ENCODE measurements at places on chromosomes 2 and 18.

GRCh38 chr2:397926-398325 is 110.0 kb upstream of the ALKAL2 start:
- DNase-seq = no peak
- H3K27me3 ChIP-seq = peaks cover 2% of the 10 kb centered on the region
- no peak overlapping the region for H3K4me3 ChIP-seq
- H3K36me3 ChIP-seq = no peaks in the 10 kb centered on the region
- H3K4me1 ChIP-seq = peaks cover 30% of the 10 kb centered on the region
- H3K27ac ChIP-seq = no peak overlapping the region

GRCh38 chr2:39435741-39436591 is 1.1 kb downstream of the MAP4K3 start:
- H3K36me3 ChIP-seq = no peaks in the 10 kb centered on the region
- H3K4me3 ChIP-seq = peak overlapping the region; percentile 94
- peaks cover 6% of the 10 kb centered on the region for H3K4me1 ChIP-seq
- no peaks in the 10 kb centered on the region for H3K27me3 ChIP-seq
- peak; percentile 51 for DNase-seq

DNA sequence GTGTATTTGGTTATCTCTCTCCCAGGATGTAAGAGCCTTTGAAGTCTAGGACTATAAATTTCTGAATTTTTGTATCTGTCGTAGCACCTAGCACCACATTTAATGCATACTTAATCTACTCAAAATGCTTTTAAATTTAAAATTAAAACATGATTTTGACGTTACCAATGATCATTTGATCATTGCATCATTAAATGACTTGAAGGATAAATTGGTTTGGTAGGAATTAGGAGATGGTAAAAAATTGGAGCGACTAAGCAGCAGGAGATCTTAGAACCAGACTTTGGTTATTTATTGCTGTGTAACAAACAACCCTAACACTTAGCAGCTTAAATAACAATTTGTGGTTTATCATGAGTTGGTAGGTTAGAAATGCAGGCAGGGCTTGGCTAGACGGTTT is 84.9 kb downstream of the MYO3B start:
- no peaks in the 10 kb centered on the region for H3K27me3 ChIP-seq
- no peaks in the 10 kb centered on the region for H3K4me1 ChIP-seq
- H3K27ac ChIP-seq = no peak overlapping the region
- no peaks in the 10 kb centered on the region for H3K36me3 ChIP-seq
- no peak overlapping the region for H3K4me3 ChIP-seq

DNA sequence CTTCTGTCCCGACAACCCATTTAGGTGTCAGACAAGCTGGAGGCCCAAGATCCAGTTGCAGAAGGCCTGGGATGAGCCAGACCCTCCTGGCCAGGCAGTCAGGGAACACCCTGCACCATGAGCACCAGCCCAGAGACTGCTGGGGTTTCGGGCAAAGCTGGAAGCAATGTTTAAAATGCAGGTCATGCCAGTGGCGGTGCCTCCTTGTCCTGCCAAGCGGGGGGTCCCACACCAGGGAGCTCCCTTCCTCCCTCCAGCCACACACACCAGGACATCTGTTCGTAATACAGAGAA is 230.2 kb downstream of the ATAD2B start:
- H3K4me1 ChIP-seq = peaks cover 5% of the 10 kb centered on the region
- no peak for DNase-seq
- no peak overlapping the region for H3K4me3 ChIP-seq
- no peaks in the 10 kb centered on the region for H3K27me3 ChIP-seq
- H3K36me3 ChIP-seq = peaks cover 58% of the 10 kb centered on the region

- peak; percentile 41 for DNase-seq
- H3K4me3 ChIP-seq = peak overlapping the region; percentile 75
- no peaks in the 10 kb centered on the region for H3K36me3 ChIP-seq
- H3K4me1 ChIP-seq = peaks cover 11% of the 10 kb centered on the region
Measured at GRCh38 chr2:111898703-111899514, 502 bp downstream of the MERTK start.

GRCh38 chr18:12948050-12948804 is 416 bp downstream of the SEH1L start:
- peak overlapping the region; percentile 90 for H3K4me3 ChIP-seq
- peak; percentile 95 for DNase-seq
- no peaks in the 10 kb centered on the region for H3K27me3 ChIP-seq
- H3K27ac ChIP-seq = peak overlapping the region; percentile 91

DNA sequence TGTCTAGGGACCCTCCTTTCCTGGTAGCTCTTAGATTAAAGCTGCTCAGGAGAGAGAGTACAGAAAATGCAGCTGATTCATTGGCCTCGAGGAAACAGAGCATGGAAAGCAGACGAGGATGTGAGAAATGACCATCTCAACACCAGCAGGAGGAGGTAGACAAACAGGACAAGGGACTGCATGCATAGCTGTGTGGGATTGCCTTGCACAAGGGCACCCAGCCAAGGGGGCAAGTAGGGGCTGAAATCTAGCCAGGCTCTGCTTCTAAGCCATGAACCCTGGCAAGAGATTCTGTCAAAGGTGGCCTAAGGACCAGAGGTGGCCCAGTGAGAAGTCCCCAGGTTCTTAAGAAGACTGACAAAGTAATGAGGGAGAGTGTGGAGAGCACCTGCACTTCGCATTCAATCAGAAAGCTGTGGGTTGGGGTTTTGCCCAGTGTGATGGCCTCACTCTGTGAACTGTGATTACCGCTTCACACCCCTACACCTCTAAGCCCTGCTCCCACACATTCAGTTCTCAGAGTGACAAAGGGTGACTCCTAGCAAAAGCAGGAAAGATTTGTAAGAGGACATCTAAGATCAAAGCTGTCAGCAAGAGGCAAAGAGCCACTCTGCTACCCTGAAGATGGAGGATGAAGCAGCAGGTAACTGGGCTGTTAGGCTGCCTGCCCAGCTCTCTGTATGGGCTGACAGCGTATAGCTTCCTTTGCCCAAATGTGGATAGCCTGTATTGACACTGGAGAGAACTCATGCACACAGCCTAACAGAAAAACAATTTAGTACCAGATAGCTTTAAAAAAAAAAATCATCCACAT is 151.3 kb upstream of the PELI1 start:
- H3K4me3 ChIP-seq = no peak overlapping the region
- DNase-seq = no peak
- H3K27me3 ChIP-seq = no peaks in the 10 kb centered on the region
- no peaks in the 10 kb centered on the region for H3K4me1 ChIP-seq

GRCh38 chr2:233422649-233423551 is 68.6 kb downstream of the DGKD start:
- no peak overlapping the region for H3K27ac ChIP-seq
- H3K27me3 ChIP-seq = no peaks in the 10 kb centered on the region
- no peaks in the 10 kb centered on the region for H3K36me3 ChIP-seq
- H3K4me3 ChIP-seq = no peak overlapping the region
- DNase-seq = no peak

DNA sequence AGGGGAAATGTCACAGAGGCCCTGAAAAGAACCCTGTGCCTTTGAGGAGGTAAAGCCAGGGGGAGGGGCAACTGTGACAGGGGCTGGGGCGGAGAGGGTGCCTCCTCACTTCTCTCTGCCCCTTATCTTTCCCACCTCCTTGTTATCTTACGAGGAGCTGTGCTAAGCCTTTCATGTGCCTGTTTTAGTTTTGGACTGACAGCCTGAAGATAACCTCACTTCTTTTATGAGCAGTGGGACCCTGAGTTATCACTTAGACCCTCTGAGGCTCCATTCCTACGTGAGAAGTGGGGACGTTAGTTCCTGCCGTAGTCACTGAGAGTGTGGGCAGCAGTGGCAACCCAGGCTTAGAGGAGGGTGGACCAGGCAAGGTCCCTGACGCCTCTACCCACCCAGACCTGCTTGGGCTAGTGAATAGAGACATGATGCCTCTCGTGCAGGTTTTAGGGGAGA is 39.5 kb upstream of the LBH start:
- H3K27me3 ChIP-seq = peaks cover 6% of the 10 kb centered on the region
- no peak for DNase-seq
- H3K4me1 ChIP-seq = peaks cover 2% of the 10 kb centered on the region
- no peak overlapping the region for H3K4me3 ChIP-seq
- no peak overlapping the region for H3K27ac ChIP-seq

GRCh38 chr2:163799807-163800206 is 64.0 kb upstream of the FIGN start:
- no peaks in the 10 kb centered on the region for H3K27me3 ChIP-seq
- no peak overlapping the region for H3K4me3 ChIP-seq
- H3K4me1 ChIP-seq = no peaks in the 10 kb centered on the region
- no peak for DNase-seq
- H3K36me3 ChIP-seq = no peaks in the 10 kb centered on the region

GRCh38 chr2:241977557-241978300 is 108.2 kb downstream of the RTP5 start:
- H3K4me1 ChIP-seq = peaks cover 2% of the 10 kb centered on the region
- no peak for DNase-seq
- no peak overlapping the region for H3K4me3 ChIP-seq
- no peaks in the 10 kb centered on the region for H3K36me3 ChIP-seq
- no peak overlapping the region for H3K27ac ChIP-seq

DNA sequence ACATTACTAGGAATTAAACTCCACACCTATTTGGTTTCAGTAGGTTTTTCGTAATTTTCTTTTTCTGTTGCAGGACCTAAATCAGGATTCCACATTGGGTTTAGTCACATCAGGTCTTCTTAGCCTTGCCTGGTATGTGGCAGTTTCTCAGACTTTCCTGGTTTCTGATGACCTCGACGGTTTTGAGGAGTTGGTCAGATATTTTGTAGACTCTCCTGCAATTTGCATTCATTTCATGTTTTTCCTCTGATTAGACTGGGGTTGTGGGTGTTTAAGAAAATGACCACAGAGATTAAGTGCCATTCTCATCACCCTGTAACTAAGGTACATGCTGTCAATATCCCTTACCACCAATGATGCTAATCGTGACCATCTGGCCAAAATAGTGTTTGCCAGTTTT is 97.3 kb upstream of the ST6GAL2 start:
- no peaks in the 10 kb centered on the region for H3K27me3 ChIP-seq
- H3K4me3 ChIP-seq = no peak overlapping the region
- H3K36me3 ChIP-seq = no peaks in the 10 kb centered on the region
- DNase-seq = no peak
- H3K4me1 ChIP-seq = peaks cover 2% of the 10 kb centered on the region
- peak overlapping the region; percentile 54 for H3K27ac ChIP-seq

DNA sequence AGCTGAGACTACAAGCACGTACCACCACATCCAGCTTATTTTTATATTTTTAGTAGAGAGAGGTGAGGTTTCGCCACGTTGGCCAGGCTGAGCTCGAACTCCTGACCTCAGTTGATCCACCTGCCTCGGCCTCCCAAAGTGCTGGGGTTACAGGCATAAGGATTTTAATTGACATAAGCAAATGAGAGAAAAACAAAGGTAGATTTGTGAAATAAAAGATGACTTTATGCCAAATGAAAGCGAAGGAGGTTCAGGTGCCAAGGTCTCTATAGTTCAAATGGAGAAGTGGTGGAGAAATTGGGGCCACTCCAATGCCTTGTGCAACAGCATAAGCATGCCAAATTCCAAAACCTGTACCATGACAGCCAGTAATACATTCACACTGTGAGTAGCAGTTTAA is 180.6 kb downstream of the MREG start:
- H3K27ac ChIP-seq = no peak overlapping the region
- no peaks in the 10 kb centered on the region for H3K27me3 ChIP-seq
- no peak for DNase-seq
- peaks cover 10% of the 10 kb centered on the region for H3K4me1 ChIP-seq

- H3K4me1 ChIP-seq = peaks cover 20% of the 10 kb centered on the region
- H3K27ac ChIP-seq = peak overlapping the region; percentile 93
- no peak for DNase-seq
- H3K27me3 ChIP-seq = no peaks in the 10 kb centered on the region
Measured at GRCh38 chr2:54614819-54615218, 108.6 kb upstream of the EML6 start.

DNA sequence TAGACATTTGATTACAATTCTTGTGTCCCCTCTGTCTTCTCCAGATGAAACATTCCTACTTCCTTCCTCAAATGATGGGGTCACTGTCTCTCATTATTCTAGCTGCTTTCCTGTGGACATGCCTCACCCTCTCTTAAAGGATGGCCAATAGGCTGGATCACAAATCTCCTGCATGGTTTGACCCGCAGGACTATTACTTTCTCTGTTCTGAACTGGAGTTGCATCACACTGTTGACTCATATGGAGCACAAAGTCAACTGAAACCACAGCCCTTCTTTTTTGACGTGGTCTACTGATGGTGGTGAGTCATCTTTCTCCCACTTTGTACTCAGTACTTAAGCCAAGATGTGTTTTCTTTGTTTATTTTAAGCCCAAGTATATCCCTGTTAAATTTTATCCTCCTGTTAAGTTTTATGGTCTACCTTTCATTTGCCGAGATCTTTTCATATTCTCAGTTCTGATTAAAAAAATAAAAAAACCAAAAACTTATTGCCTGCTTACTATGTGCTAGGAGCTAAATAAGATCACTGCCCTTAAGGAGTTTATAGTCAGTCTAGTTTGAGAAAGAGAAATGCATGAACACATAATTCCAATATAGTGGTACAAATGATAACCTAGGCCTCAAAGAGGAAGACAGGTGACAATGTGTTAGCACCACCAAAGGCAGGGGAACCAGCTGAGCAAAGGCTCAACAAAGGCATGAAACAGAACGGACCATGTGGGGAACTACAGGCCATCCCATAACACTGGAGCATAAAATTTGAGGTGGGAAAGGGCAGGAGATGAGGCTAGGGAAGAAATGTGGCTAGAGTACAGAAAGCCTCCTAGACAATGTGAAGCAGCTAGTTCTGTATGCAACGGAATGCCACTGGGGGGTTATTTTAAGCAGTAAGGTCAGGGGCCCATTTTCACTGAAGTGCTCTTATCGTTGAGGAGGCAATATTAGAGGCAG is 67.6 kb upstream of the ZFP36L2 start:
- peak overlapping the region; percentile 60 for H3K27ac ChIP-seq
- H3K4me3 ChIP-seq = no peak overlapping the region
- peaks cover 5% of the 10 kb centered on the region for H3K36me3 ChIP-seq
- DNase-seq = peak; percentile 99

- H3K4me3 ChIP-seq = no peak overlapping the region
- no peaks in the 10 kb centered on the region for H3K27me3 ChIP-seq
- H3K36me3 ChIP-seq = no peaks in the 10 kb centered on the region
- no peaks in the 10 kb centered on the region for H3K4me1 ChIP-seq
- no peak overlapping the region for H3K27ac ChIP-seq
Measured at GRCh38 chr2:147543056-147543455, 301.8 kb upstream of the ACVR2A start.

DNA sequence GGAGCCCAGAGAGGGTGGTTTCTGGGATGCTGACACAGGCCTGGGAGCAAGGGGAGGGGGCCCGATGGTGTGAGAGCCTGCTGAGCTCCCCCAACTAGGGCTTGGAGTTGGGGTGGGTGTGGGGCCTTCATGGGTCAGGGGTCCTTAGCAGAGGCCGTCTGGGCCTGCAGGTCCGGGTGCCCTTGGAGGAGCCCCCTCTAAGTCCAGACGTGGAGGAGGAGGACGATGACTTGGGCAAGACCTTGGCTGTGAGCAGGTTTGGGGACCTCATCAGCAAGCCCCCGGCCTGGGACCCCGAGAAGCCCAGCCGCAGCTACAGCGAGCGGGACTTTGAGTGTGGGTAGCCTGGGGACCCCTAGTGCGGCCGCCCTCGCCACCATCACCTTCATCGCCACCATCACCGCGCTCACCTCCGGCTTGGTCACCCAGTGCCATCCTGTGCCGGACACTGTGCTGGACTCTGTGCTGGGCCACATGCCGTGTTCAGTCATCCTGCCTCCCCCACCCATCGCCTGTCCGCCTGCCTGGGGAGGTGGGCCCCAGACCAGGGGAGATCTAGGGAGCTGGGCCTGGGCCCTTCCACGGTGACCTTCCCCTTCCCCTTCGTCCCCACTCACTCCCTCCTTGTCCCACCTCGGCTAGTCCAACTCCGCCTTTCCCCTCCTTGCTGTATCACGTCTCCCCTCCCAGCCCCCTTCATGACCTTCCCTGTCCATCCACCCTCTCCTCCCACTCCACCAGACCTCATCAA is 980 bp downstream of the SLC4A3 start:
- no peak for DNase-seq
- H3K36me3 ChIP-seq = peaks cover 42% of the 10 kb centered on the region
- H3K4me3 ChIP-seq = no peak overlapping the region
- peaks cover 4% of the 10 kb centered on the region for H3K27me3 ChIP-seq
- H3K27ac ChIP-seq = no peak overlapping the region

Measured in mesenchymal stem cell (in vitro differentiated cells and primary cell).